NCI-H2081 treated with DMSO at 0.1 percent for 48 hours (cell line): ENCODE measurements at places on chromosomes 6 and 20.

GRCh38 chr6:166765234-166765541, 138.1 kb upstream of the RPS6KA2 start:
- no peak for DNase-seq

DNA sequence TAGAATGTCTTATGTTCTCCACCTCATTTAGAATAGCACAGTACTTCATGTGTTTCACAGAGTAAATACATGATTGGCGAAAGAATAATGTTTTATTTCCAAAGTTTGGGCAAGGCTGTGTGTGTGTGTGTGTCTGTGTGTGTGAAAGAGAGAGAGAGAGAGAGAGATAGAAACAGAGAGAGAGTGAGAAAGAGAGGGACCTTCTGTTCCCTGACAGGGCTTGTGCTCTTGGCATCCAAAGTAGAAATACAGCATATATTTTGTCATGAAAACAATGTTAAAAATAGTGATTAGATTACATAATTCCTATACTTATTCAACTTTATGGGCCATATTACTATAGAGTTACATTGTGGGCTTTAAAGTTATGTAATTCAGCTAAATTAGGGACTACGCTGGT, 201.2 kb downstream of the KIF6 start:
- no peak for DNase-seq

- peak; percentile 66 for DNase-seq
These were observed 962.9 kb upstream of the SLC35B3 start for GRCh38 chr6:9398071-9398766.

DNA sequence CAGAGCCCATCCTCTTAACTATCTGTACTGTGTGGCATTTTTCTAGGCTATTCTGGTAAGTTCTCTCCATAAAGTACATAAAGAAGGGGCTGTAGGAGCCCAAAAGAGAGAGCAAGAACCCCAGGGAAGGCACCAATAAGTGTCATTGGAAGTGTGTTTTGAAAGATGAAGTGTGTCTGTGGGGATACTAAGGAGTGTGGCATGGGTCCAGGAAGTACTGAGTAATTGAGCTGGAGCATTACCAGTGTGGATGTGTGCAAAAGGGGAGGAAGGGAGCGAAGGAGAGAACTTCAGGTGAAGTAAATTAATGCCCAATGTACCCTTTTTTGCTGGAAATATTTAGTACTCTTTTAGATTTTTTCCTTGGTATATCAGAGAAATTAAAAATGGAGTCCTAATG, 63.9 kb downstream of the KCNS1 start:
- DNase-seq: no peak

DNA sequence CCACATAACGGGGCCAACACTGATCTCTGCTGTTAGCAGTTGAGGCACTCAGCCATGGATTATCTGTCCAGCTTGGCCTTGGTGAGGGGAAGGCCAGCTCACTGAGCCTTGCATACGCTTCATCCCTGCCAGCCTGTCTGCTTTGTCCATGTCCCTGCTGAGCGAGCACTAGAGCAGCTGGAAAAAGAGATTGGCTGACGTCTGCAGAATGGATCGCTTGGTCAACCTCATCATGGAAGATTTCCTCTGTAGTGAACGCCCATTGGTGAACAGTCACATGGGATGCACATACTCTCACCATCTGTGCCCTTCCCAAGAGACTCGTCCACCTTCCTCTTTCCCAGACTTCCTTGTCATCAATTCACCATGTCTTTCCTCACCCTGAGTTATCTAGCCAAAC, 26.9 kb downstream of the MUC22 start:
- DNase-seq: no peak

- no peak for DNase-seq
These were observed 164.0 kb upstream of the RUNX2 start for GRCh38 chr6:45163952-45164766.

DNA sequence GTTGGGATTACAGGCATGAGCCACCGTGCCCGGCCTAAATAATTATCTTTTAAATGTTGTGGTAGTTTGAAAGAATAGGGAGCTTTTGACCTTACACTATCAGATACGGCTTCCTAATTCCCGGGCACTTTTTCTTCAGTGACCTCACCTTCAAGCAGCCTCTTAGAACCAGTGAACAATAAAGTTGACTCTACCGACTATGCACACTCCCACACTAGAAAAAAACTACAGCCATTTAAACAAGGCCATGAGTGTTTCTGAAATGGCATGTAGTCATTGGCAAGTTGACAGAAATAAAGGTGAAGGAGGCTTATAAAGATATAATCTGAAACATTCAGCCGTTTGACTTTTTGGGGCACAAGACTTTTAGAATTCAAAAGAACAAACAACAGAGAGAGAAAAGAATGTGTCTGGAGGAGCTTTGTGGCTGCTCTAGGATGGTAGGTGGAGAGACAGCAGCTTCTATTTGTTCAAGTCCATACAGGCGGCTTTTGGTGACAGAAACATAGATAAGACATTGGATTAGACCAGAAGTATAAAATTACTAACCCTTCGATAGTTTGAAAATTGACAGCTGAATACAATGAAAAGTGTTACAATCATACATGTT, 75.2 kb downstream of the GJA1 start:
- no peak for DNase-seq

- DNase-seq: no peak
These were observed 507.9 kb upstream of the SOX4 start for GRCh38 chr6:21085643-21086042.

- DNase-seq: no peak
These were observed 174.3 kb upstream of the NRSN1 start for GRCh38 chr6:23951691-23952090.

GRCh38 chr6:122797537-122797936, 8.5 kb downstream of the SMPDL3A start:
- no peak for DNase-seq

GRCh38 chr6:10312445-10312844, 102.4 kb downstream of the TFAP2A start:
- no peak for DNase-seq

DNA sequence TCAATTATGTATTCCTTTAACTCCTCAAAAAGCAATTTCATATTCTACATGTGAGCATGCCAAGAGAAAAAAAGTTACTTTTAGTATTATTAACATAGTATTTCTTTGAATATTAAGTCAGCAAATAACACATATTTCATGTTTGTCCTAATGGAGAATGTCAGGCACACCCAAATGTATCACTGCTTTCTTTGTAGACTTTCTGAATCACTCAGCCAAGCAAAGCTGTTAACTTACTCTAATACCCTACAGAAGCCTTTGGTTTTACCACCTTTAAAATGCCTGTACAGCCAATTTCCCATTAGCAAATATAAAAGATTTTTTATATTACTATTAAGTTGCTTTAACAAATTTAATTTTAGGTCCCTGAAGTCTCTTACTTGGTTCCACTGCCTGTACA, 23.8 kb downstream of the FRK start:
- DNase-seq: no peak

DNA sequence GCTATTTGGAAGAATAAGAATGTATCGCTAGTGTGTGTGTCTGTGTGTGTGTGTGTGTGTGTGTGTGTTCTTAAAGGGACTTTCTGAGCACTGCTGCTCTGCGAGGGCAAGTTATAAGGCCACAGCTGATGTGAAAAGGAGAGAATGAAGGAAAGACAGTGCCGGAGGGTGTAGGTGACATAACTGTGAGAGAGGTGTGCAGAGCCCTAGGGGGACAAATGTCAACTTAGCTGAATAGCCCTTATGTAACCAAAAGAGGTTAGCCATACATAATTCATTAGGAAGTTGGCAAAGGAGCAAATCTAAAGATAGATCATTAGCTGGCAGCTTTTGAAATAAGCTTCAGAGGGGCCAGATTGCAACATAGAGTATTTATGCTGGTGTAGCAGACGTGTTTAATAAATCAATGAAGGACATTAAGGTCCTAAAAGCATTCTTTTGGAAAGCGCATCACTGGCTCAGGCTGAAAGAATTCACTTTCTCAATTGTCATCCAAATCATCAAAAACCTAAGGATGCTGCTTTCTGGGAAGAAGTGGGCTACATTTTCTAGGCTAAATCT, 81.0 kb downstream of the NDUFAF5 start:
- peak; percentile 62 for DNase-seq

DNA sequence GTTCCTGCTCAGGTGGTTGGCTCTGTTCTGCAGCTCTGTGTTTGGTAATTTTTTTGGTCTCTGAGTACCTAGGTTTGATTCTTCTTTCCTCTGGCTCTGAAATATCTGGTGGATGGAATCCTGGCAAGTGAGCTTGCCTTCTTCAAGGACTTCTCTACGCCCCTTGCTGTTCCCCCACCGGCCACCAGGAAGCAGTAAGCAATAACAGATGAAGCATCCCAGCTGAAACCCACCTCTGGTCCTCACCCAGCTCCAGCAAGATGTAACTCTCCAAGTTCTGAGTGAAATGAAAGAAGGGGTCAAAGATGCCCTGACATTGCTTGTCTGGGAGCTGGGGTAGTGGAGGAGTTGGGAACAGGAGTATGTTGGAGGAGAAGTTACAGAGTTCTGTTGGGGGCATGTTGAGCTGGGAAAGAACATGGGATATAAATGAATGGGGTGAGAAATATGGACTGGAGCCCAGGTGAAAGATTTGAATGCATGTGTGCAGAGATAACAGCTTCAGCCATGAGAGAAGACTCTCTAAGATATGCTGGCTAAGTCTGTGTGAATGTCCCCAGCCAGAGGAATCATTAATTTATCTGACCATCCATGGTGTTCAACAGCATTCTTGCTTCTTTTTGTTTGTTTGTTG, 51.3 kb upstream of the GLP1R start:
- no peak for DNase-seq

GRCh38 chr6:154277629-154278017, 79.0 kb downstream of the IPCEF1 start:
- no peak for DNase-seq

DNA sequence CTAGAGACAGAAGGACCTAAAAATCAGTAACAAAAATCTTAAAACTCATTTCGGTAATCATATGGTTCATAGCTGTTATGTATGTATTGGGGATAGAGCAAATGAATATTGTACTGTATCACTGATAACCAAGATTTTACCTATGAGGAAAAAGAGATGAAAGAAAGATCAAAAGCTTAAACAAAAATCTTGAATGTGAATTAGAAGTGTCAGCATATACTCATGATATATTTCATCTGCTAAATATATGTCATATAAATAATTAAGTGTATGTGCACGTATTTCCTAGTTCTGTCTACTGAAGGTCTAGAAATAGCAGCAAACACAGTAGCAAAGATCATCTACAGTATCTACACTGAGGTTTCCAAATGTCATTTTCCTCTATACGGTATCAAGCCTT, 299.8 kb downstream of the BTBD9 start:
- DNase-seq: no peak

GRCh38 chr20:51930775-51931174, 128.5 kb upstream of the SALL4 start:
- no peak for DNase-seq

- no peak for DNase-seq
These were observed 87.1 kb upstream of the GJE1 start for GRCh38 chr6:142045380-142046278.

DNA sequence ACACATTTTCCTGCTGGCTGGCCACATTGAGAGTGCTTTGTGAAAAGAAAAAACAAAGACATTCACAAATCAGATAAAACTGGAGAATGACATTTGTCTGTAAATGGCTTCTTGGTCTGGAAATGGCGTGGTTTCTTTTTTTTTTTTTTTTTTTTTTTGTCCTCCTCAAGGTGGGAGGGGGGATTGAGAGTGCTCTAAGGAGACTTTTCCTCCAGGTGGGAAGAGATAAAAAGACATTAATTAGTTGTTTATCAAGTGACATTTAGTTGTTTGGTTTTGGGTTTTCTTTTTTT, 40.4 kb downstream of the GNAS start:
- no peak for DNase-seq

- DNase-seq: peak; percentile 7
These were observed 106.2 kb downstream of the JPH2 start for GRCh38 chr20:44080646-44081267.

DNA sequence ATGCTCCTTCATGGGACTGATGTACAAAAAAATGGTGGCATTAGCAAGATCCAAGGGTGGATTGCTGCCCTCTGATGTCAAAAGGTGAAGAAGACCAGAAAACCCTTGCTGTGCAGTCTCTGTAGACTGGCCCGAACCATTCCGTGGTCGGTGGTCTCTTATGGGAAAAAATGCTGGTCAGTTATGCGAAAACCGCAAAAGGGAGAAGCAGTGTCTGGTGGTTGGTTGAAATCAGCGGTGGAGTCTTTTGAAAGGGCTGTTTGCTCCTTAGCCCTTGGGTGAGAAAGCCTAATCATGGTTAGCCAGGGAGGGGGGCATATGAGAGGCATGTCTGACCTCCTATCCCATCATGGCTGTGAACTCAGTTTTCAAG, 108.1 kb downstream of the DTNBP1 start:
- DNase-seq: no peak

DNA sequence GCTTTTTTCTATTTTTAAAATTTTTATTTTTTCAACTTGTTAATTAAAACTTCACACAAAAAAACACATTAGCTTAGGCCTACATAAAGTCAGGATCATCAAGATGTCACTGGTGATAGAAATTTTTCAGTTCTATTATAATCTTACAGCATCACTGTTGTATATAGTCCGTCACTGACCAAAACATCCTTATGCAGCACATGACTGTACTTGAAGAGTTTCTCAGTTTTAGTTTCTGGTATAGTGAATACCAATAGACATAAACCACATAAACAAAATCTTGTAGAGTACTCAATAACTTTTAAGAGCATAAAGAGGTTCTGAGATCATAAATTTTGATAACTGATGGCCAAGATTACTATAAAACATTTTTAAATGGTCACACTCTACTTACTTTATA, 71.8 kb downstream of the ASCC3 start:
- DNase-seq: no peak

DNA sequence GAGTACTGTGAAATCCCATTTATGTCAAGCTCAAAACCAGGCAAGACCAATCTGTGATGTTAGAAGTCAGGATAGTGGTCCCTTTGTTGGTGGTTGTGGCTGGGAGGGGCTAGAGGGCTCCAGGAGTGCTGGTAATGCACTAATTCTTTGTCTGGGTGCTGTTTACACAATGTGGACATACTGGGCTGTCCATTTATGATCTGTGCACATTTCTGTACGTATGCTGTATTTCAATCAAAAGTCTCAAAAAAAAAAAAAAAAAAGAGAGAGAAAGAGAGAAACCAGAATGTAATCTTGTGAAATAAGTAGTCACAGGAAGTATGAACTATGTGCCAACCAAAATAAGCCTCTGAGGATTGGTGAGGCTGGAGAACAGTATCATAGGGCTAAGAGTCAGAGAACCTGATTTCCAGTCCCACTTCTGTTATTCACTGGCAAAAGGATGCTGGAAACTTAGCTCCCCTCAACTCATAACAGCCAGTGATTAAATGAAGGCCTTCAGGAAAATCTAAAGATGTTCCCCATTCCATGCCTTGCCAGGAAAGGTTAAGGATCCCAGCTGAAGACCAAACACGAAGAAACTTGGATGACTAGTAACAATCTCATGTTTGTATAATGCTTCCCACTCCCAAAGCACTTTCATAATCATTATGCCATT, 19.6 kb upstream of the TRAM2 start:
- DNase-seq: no peak
